ENCODE measurements at places on chromosomes 1 and 21.

- DNase-seq, result no peak
Observed at GRCh38 chr1:59379371-59379728, 82.5 kb downstream of the FGGY start.

GRCh38 chr1:118155106-118155505 is 29.9 kb downstream of the SPAG17 start:
- DNase-seq, result no peak

- no peak for DNase-seq
Observed at GRCh38 chr1:46277658-46278373, 25.6 kb downstream of the LRRC41 start.

GRCh38 chr1:154714638-154715037 is 106.7 kb upstream of the ADAR start:
- peak; percentile 25 for DNase-seq

- DNase-seq, result no peak
Observed at GRCh38 chr1:85465786-85466134, 801 bp upstream of the DDAH1 start.

- DNase-seq, result no peak
Observed at GRCh38 chr1:92495392-92496063, 8.8 kb upstream of the GFI1 start.

DNA sequence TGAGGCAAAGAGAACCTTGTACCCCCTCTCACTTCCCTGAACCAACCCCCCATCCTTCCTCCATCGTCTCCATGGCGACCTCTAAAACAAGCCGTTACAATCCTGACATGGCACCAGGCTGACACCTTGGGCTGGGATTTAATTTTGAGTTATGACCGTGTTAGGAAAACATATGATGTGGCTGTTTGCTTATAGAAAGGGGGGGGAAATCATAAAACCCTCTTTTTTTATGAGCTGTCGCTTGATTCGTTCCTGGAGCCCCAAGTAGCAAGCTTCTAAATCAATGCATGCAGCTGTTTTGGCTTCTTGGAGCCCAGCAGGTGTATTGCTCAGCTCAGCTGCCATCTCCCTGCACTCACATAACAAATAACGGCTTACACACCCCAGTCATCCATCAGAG is 301.2 kb upstream of the SPAG17 start:
- DNase-seq, result no peak

DNA sequence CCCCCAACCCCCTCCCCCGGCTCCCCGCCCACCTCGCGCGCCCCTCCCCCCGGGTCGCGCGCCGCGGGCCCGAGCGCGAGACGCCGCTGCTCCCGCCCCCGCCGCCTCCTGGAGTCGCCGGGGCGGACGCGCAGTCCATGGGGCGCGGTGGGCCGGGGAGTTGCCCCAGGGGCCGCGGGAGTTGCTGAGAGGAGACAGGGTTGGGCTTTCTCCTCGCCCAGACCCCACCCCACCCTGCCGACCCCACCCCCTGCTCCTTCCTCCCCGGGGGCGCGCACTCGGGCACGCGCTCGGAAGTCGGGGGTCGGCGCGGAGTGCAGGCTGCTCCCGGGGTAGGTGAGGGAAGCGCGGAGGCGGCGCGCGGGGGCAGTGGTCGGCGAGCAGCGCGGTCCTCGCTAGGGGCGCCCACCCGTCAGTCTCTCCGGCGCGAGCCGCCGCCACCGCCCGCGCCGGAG is at the start of gene LAMC1:
Gene LAMC1 (plus strand): TSS at position 275 of the 455 bp plus-strand sequence. CDS start 297 bp downstream, outside the sequence.
- no peak for DNase-seq

DNA sequence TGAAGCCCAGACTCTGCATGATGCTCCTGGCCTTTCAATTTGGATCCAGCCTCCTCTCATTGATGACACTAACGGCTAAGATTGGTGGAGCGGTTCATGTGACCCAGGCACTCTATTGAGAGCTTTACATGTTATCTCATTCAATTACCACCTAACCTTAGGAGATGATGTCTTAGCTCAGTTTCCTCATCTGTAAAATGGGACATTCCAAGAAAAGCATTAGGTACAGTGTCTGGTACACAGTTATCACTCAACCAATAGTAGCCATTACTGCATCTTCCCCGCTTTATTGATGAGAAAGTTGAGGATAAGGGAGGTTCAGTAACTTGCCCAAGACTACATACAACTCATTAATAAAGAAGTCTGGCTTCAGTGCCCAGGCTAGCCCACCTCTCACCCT is 17.0 kb downstream of the HEYL start:
- DNase-seq, result no peak

GRCh38 chr1:174296309-174296708 is 137.0 kb downstream of the RABGAP1L start:
- DNase-seq, result no peak

DNA sequence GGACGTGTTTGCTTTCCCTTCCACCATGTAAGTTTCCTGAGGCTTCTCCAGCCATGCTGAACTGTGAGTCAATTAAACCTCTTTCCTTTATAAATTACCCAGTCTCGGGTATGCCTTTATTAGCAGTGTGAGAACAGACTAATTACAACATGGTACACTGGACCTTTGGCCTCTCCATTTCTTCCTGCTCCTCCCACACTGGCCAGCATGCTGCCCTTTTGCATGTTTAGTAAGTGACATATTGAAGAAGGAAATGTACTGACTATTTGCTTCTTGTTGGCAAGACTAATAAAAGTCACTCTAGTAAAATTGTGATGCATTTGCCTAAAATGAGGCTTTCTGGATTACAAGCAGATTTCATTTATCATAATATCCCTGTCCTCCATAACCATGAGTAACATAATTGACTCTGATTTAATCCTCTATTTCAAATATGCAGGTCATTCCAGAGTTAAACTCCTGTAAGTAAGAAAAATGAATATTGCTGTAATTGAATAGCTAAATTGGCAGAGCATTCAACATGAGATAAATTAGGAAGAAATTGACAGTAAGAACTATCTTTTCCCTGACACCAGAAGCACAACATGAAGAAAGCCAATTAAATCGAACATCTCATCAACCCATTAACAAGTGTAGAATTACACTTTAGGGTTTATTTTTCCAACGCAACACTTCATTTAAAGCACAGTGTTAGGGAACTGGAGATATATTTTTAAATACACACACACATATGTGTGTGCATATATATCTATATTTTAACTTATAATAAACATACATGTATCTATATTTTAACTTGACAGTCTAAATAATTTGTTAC is 427.8 kb upstream of the ZP4 start:
- DNase-seq, result no peak

DNA sequence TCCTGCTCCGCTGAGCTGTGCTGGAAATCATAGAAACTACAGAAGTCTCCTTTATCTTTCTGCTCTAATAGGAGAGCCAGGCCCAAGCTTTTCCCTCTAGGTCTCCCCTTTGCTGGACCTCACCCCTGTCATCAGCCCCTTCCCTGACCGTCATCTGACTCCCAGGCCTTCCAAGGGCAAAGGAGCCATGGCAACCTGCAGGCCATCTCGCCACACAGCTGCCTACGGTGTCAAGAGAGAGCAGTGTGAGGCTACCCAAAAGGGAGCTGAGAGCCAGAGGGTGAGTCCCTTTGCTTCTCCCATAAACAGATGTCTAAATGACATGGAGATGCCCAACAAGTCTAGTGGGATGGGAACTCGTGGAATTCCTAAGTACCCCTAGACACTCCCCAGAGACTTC is 37.6 kb upstream of the DIPK1A start:
- DNase-seq, result no peak

GRCh38 chr1:162587347-162587746 is 25.8 kb downstream of the UAP1 start:
- DNase-seq, result no peak

DNA sequence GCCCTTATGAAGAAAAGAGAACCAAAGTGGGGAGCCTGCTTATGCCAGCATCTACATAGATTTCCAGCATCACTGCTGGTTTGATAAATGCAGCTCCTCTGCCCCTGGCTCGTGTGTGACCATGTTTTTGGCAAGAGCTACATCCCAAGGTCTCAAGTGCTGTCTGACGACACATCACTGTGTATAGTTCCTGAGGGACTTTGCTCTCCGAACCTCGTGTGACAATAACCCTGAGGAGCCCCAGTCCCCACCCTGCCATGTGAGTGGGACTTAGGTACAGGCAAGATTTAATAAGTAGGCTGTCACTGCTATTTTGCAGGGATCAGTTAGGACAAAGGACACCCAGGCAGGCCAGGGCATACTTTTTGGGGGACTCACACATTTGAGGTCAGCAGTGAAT is 28.8 kb upstream of the RERE start:
- no peak for DNase-seq

DNA sequence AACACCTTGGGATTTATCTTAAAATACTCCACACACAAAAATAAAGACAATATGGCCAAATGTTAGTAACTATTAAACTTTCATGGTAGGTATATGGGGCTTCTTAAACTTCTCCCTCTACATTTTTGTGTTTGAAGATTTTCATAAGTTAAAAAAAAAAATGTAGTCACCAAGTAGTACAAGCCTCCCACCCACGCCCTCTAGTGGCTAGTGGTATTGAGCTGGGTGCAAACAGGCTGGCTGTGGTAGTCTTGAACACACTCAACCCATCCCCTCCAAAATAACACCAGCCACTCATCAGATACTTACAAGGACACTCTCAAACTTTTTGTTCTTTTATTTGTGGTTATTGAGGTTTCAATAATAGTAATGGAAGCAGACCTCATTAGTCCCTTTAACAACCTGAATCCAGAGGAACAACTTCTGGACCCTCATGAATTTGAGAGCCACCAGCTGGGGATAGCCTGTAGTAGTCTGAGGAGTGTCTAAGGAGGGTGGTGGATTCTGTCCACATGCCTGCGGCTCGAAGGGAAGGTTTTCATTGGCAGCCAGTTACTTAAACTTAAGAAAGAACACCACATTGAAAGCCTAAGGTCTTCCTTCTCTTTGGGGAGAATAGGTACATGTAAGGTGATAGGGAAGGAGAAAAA is 15.6 kb downstream of the RD3 start:
- DNase-seq, result peak; percentile 24

- no peak for DNase-seq
Observed at GRCh38 chr1:74367175-74367813, 132.1 kb downstream of the TNNI3K start.

DNA sequence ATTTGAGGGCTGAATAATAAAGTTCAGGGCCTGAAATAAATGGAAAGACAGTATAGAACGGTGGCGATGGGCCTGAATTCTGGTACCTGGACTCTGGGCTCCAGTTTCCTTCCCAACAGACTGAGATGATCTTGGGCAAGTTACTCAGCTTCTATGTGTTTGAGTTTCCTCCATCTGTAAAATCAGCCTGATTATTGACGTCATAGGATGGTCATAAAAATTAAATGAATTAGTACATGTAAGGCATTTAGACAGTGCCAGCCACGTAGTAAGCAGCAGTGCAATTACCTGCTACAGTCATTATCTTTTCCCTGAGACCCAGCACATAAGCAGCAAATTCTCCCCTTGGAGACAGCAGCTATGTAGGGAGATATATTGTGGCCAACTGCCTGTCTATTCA is 260.9 kb downstream of the NTNG1 start:
- no peak for DNase-seq

- DNase-seq, result no peak
Observed at GRCh38 chr1:198281911-198282310, 125.1 kb downstream of the NEK7 start.

- DNase-seq, result no peak
Observed at GRCh38 chr1:17161137-17161740, 42.0 kb upstream of the PADI2 start.

- peak; percentile 86 for DNase-seq
Observed at GRCh38 chr1:146036965-146037646, 15.6 kb upstream of the HJV start.

DNA sequence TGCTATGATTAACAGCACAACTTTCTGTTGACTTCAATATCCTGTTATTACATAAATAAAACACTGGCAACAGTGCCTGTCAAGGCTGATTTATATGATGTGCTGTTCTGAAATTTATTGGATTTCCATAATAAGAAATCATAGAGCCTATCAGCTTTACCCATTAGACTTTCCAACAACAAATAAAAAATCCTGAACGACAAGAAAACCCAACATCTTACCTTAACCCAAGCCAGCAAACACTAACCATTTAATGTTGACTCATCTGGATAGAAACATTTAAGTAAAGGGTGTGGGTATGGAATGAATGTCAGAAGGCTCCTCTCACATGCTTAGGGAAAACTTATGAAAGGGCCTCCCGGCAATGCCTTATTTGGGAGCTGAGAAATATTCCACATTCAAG is 165.1 kb downstream of the SLC45A1 start:
- DNase-seq, result no peak

GRCh38 chr1:234599617-234600417 is 10.2 kb downstream of the IRF2BP2 start:
- no peak for DNase-seq

GRCh38 chr1:8671306-8671917 is 146.0 kb downstream of the RERE start:
- no peak for DNase-seq

DNA sequence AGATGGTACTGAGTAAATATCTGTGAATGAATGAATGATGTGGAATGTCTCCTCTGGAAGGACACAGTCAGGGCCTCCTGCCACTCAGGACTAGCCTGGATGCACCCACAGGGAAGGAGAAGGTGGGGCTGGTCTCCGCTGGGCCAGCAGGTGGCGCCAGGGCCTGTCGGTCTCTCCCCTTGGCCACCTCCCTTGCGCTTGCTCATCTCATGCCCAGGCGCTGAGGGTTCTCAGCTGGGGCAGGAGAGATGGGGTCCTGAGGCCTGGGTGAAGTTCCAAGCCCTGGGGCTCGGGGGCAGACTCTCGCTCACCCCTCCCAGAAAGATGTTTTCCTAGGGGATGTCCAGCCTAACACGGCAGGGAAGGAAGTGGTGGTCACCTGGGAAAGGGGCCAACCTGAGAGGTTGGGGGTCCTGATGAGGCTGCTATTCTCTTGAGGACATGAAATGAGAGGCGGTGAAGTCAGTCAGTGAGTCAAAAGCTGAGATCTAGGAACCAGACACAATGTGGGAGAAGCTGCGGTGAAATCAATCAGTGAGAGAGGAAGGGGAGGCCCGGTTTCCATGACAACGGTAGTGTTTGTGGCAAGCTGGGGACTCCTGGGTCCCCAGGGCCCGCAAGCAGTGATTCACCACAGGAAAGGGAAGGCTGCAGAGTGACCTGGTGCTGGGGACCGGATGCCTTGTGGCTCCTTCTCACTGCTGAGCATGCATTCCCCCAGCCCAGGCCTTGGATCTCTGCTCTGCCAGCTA is 14.6 kb upstream of the MEX3A start:
- peak; percentile 52 for DNase-seq

DNA sequence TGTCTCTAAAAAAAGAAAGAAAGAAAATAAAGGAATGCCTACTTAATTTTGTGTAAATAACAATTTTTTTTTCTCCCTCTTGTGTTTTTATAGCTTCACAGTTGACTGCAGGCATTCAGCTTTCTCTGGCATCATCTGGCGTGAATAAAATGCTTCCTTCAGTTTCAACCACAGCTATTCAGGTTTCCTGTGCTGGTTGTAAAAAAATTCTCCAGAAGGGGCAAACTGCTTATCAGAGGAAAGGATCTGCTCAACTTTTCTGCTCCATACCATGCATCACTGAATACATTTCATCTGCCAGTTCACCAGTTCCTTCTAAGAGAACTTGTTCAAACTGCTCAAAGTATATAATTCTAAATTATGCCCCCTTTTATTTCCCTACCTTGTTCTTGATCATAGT is 18.0 kb downstream of the ZMYM1 start:
- no peak for DNase-seq

GRCh38 chr1:240495601-240496000 is 116.4 kb downstream of the GREM2 start:
- no peak for DNase-seq
